ENCODE measurements at places on chromosomes 2 and 18.

DNA sequence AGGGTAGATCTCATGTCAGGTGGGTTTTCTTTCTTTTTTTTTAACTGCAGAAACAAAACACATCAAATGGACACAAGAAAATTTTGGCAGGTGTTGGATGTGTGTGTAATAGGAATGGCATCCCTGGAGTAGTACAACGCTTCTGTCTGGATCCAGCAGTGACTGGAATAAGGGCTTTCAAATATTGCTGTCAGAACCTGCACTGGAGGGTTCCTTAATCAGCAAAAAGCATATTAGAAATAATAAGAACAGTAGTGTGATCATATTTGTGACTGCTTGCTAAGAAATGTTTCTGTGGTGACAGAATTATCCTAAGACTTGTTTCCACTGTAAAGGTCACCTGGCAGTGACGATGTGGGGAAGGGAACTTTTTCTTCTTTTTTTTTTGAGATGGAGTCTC is 30.8 kb downstream of the CREG2 start:
- DNase-seq: no peak

DNA sequence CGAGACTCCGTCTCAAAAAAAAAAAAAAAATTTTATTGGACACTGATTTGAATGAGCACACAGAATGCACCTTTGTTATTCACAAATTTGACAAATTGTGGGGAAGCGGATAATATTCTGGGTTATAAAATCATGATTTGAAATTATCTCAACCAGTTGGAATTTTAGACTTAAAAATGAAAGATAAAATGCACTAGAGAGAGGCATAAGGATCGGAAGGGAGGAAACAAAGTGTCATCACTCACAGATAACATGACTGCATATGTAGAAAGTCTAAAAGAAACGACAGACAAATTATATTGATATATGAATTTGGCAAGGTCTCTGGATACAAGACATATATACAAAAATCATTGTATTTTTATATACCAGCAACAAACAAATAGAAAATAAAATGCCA is 70.6 kb downstream of the CD28 start:
- DNase-seq: no peak

GRCh38 chr2:9205963-9206948 is at the start of gene ASAP2:
ASAP2 (plus strand) TSS chr2:9206812; CDS start chr2:9207105, 293 bp downstream.
- peak; percentile 56 for DNase-seq

DNA sequence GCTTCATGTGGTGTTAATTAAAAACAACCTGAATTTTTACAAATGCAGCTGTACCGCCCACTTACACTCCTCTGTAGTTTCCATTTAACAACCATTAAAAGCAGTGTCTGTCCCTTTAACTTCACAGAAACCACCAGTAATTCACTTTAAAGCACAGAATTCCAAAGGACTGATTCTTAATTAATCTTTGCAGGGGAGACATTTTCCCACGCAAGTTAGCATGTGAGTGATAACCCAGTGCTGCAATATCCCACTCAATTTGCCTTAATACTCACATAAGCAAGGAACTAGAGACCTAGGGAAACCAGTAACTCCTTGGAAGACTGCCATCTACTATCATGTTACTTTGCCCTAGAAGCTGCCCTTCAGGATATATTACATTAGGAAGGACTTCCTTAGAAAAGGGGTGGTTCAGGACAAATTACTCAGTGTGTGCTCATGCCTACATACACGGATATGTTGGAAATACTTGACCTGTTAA is 102.3 kb downstream of the OSR1 start:
- no peak for DNase-seq

DNA sequence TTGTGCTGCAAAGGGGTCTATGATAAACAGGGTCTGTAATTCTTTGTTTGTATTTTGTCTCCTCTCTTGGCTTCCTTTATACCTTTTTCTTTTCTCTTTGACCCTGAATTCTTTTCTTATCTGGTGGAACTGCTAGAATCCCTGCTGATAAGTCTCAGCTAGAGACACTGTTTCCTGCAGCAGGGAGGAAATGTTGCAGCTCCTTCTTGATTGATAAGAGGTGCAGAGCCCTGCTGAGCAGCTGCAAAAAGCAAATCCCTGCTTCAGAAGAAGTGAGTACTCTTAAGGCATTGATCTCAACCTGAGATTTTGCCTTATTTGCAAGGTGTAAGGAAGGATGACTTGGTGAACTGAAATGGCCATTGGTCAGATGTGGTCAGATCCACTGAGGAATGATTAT is 167.8 kb downstream of the NUP35 start:
- no peak for DNase-seq

- DNase-seq: no peak
Observed at GRCh38 chr2:239938651-239939486, 86.3 kb downstream of the NDUFA10 start.

DNA sequence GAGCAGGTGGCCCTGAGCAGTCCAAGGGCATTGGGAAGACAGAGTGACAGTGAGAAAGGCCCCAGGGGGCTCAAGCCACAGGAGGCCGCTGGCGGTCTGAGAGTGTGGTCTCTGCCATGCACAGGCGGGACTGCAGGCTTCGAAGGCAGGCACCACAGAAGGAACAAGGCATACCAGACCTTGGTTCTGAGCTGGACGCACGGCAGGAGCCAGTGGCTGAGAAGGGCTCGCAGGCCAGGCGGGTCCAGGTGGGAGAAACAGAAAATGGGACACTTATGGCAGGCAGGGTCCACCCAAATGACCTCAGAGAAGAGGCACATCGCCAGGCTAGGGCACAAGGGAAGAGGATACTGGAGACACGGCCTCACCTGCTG is 14.9 kb downstream of the HJURP start:
- no peak for DNase-seq

- no peak for DNase-seq
Observed at GRCh38 chr2:134858245-134858644, 19.8 kb downstream of the ACMSD start.

DNA sequence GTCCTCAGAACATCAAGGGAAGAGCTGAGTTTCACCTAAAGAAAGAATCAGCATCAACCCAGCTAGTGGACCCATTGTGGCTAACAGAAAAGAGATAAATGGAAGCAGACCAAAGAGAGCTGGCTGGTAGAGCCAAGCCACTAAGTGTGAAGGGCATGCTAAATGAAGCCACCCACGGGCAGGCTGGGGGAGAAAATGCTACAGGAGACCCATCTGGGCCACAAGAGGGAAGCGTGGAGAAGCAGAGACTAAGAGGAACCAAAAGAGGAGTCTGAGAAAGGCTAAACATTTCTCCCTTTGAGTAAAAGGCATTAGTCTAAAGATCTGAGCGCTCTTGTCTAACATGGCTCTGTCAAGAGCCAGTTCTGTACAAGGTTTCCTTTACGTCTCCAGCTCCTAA is 15.8 kb downstream of the CWC22 start:
- no peak for DNase-seq

- DNase-seq: no peak
Observed at GRCh38 chr2:117972476-117973123, 41.3 kb downstream of the CCDC93 start.

DNA sequence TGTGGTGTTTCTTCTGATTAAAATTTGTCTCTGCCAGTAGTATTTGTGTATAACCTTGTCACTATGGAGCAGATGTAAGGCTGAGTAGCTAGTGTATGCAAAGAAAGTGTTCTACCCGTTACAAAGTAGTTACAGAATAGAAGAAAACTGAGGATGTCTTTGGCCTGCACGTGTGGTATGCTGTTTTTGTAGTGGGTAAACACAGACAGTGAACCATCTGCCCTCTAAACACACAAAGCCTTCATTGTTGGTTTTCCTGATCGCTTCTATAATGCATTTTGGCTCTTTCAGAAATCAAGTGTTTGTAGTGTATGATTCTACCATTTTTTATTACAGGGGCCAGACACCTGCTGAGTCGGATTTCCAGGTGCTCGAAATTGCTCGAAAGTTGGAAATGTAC is 61.5 kb downstream of the FARP2 start:
- no peak for DNase-seq

DNA sequence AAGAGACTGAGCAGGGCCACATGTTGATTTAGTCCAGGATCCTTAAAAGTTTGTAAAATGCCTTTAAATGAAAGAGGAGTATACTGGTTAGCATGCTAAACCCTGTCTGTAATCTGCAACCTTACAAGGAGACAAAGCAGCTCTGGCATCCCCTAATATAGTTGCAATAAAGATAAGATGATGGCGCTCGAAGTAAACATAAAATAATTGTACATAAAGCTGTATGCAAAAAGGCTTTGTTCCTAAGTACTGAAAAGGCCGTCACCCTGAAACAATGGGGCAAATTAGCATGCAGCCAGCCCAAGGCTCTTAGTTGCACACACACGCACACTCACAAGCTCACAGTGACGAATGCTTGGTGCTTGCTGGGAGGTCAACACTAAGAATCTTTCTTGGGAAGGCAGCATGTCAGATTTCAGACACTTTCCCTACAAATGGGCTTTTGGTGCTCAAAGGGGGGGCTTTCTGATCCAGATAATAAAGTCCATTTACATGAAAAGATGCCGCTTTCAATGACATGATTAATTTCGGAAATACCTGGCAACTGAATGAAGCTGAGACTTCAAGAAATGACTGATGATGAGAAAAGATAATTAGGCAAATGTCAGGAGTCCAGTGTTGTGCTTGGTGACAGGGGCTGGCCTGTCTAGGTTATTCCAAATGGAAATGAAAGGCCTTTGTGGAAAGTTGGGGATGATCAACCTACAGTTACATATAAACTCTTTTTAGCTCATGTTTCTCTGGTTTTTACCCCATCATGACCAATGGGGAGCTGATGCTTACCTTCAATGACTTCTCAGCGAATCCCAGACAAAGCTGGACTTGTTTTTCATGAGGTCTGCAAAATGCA is 370.3 kb downstream of the MEIS1 start:
- no peak for DNase-seq

DNA sequence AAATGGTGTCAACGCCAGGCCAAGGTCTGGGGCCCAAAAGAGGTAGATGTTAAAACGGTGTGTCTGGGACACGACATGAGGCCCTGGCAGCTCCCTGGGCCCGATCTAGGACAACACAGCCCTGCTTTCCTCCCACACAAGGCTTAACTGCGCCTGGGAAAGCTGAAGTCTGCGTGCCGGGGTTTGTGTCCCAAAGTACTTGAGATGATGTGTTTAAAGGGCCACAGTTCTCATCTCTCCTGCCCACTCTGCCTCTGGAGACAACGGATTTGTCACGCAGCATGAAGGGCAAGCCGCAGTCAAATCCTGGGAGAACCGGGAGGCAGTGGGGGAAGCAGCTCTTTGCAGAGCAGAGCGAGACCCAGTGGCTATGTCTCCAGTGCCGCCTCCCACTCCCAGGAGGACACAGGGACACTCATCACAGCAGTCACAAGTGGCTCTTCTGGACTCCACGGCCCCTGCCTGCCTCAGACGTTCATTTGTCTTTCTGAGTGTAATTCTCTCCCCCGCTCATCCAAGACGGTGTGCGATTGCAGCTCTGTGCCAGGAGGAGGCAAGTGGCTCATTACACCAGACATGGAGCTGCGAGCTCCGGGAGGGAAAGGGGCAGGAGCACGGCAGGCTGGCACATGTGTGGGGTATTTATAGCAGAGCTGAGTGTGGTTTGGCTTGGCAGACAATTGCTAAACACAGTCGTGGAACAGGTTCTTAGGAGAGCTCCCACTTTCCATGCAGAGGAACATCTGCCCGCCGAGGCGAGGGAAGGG is 57.7 kb upstream of the SEMA4C start:
- DNase-seq: no peak

DNA sequence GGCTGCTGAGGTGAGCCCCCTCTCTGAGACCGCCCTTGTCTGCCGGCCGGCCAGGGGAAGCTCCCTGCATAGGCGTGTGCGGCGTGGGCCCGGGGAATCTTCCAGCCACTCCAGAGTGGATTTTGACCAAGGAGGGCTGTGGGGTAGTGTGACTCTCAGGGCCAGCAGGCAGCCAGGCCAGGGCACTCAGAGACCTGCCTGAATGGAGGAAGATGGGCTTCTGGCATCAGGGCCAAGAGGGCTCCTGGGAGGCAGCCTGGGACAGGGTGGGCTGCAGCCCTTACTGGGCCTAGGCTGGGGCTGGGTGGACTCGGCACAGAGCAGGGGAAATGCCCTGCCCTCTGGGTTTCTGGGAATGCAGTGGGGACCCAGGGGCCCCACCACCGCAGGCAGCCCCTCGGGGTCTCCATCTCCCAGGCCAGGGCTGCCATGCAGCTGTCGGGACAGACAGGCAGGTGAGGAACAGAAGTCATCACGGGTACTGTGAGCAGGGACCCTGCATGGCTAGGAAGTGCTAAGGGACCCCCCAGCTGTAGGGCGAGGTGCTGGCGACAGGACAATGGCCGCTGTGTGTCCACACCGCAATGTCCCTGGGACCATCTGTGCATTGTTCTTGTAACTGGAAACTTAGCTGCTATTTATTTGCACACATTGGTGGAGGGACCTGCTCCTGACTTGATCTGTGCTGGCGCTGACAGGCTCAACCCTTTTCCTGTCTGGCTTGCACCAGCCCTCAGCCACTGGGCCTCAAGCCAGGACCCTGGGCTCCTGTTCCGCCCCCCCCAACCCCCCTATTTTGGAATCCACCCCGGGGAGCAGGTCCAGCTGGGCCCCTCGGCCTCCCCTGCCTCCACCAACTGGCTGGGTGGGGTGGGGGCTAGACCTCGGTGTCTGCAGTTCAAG is 4.1 kb downstream of the PDCD1 start:
- DNase-seq: no peak

DNA sequence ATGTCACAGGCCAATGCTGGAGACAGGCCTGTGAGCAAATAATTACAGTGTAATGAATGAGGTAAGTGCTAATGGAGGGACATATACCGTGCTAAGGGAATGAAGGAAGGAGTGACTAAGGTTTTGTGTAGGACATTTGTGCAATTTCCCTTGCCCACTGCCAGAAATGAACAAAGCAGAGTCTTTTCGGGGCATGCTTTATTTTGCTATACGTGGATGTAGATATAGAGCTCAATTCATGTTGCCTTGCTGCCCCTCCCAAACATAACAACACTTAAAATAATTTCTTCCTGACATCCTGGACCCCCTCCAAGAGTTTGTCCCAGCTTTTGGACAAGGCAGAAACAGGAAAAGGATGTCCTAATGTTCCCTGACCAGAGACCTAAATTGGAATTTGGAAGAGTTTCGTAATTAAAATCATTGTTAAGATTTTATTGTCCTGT is 23.7 kb upstream of the CD28 start:
- DNase-seq: no peak

DNA sequence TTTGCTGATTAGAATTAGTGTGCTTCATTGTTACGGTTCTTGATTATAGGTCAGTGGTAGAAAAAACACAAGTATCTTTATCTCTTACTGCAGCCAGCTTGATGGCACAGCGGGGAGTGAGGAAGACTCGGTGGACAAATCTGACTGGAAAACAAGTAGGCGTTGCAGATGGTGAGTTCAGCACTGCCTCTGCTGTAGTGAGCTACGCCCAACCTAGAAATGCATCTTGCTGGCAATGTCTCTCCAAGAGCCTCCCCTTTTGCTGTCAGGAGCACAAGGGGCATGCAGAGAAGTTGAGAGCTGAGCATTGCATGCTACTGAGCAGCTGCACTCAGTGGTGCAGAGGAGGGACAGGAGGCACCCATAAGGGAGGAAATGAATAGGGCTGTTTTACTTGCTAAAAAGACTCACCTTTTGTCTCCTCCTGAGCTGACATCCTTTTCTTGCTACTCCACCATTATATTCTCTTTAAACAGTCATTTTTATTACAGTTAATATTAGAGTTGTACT is 977.3 kb upstream of the ACVR2A start:
- DNase-seq: no peak

GRCh38 chr2:70145851-70146739 is 44.7 kb downstream of the C2orf42 start:
- DNase-seq: peak; percentile 54

GRCh38 chr18:48641981-48642380 is 103.2 kb downstream of the CTIF start:
- no peak for DNase-seq
